Progenitor cell of endocrine pancreas (in vitro differentiated cells): ENCODE measurements at places on chromosomes 13 and 19. TPM values are rescaled to one million over a fixed set of nuclear protein-coding genes. Genes with fewer than 3 reads are reported as not detected.
A peak's percentile ranks its signal among the peaks of the same experiment; 100 is the strongest.

DNA sequence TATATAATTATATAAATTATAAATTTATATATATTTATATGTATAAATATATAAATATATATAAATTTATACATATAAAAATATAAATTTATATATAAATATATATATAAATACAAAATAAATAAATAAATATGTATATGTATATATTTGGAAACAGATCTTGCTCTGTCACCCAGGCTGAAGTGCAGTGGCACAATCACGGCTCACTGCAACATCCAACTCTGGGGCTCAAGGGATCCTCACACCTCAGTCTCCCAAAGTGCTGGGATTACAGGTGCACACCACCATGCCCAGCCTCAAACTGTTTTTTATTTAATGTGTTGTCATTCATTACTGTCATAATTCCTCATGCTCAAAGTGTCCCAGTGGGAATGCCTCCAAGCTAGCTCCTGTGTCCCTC lies 25.2 kb upstream of the PDCD5 start:
- no peak for DNase-seq

DNA sequence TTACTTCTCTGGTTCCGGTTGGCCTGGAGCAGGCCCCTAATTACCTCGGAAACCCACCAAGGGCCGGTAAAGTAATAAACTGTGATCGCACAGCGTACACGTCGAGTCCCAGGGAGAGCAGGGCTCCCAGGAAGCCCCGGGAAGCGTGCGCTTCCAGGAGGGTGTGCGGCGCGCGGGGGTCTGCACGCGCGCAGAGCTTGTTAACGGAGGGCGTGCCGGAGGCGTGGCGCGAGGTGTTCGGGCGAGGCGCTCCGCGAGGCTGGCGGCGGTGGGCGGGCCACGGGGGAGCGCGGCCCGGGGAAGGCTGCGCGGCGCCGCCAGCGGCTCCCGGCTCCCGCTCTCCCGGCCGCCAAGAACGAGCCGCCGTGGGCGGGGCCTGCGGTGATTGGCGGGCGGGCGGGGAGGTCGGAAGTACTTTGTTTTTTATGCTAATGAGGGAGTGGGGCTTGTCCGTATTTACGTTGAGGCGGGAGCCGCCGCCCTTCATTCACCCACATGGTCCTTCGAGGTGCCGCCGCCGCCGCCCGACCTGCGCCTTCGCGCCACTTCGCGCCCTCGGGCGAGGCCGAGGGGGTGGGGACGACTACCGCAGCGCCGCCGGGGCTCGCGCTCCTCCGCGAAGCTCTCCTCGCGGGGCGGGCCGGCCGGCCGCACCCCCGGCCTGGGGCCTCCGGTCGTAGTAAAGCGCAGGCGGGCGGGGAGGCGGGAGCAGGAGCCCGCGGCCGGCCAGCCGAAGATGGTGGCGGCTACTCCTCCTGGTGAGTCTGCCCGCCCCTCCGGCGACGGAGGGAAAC lies at the start of gene MIR17HG:
TSS of gene MIR17HG (plus strand) at position 486 of the 794 bp plus-strand sequence.
- peak; percentile 84 for DNase-seq

DNA sequence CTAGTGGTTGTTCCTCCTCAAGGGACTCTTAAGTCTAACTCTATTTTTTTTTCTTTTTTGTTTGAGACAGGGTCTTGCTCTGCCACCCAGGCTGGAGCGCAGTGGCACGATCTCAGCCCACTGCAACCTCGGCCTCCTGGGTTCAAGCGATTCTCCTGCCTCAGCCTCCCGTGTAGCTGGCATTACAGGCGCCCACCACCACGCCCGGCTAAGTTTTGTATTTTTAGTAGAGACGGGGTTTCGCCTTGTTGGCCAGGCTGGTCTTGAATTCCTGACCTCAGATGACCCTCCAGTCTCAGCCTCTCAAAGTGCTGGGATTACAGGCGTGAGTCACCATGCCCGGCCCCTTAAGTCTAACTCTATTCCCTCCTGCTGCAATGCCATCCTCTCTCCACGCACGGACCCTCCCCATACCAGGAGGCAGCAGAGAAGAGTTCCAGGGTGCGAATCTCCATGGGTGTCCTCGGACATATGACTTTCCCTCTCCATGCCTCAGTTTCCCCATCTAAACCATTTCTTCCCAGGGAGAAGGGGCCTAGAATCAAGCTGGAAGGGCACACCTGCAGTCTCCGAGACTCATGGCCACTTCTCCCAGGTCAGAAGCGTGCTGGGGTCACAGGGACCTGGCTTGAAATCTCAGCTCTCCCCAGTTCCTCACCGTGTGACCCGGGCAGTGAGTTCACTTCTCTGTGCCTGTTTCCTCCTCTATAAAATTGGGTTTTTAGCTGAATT lies 6.0 kb upstream of the BCL3 start:
- DNase-seq: no peak

- no peak for DNase-seq
Observed at GRCh38 chr19:39356073-39356472, 13.9 kb downstream of the SAMD4B start.

SLC46A3 gene
- total RNA-seq: 3.3 and 3.5 TPM in 2 replicates

CLDN10 gene
- total RNA-seq: 2.8 and 3.0 TPM in 2 replicates

FCER2 gene
- not detected in 2 replicates for total RNA-seq

PALM3 gene
- 5.7 and 7.7 TPM in 2 replicates for total RNA-seq
